Dorsolateral prefrontal cortex (tissue), 122 donors: ENCODE measurements at places on chromosomes 2 and 18.

DNA sequence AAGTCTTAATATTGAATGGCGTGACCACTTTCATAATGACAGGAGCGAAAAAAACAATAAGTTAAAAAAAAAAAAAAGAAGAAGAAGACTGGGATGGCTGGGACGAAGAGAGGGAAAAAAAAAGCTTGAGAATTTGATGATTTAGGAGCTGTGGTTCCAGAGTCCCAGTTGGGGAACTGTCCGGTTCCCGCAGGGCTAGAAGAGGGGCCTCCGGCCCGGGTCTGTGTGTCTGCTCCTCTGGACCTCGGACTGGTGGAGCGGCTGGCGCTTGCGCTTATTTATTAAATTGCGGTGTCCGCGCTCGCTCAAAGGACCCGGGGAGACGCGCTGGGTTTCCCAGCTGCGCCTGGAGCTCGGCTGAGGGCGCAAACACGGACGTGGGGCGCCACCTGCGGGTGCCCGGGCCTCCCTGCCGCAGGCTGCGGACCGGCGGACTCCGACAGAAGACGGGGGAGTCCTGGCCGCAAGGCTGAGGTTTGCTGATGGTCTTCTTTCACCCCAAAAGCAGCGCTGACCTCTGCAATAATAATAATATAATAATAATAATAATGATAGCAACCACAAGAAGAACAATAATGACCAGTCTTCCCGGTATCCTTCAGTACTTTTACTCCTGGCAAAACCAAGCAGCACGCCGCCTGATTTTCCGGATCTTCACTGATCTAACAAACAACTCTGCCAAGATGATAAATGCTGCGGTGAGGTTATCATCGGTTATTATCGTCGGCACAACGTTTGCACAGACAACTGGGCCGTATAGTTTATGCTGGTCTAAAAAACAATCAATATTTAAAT, at the start of gene CBLN2:
CBLN2 (minus strand) TSS at position 251 of the 795 bp plus-strand sequence. CDS start 2,182 bp downstream, outside the sequence.
- peak; percentile 81 for DNase-seq

GRCh38 chr2:22062679-22063078, 938.9 kb downstream of the TDRD15 start:
- no peak for DNase-seq

DNA sequence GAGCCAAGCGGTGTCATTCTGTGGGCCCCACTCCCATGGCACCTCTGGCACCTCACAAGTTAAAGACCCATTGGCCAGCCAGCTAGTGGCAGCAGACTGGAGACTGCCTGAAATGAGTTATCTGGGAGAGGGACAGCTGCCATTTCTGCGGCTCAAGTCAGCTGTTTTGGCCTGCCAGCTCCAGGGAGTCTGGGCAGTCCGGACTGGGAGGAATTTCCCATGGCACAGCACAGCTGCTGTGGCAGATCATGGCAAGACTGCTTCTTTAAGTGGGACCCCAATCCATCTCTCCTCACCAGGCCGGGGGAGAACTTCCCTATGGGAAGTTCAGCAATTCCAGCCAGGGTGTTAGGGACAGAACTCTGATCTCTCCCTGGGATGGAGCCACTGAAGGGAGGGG, 2187.6 kb upstream of the CELF4 start:
- no peak for DNase-seq

- no peak for DNase-seq
These were observed 147.1 kb downstream of the PHLPP1 start for GRCh38 chr18:62862466-62862865.

DNA sequence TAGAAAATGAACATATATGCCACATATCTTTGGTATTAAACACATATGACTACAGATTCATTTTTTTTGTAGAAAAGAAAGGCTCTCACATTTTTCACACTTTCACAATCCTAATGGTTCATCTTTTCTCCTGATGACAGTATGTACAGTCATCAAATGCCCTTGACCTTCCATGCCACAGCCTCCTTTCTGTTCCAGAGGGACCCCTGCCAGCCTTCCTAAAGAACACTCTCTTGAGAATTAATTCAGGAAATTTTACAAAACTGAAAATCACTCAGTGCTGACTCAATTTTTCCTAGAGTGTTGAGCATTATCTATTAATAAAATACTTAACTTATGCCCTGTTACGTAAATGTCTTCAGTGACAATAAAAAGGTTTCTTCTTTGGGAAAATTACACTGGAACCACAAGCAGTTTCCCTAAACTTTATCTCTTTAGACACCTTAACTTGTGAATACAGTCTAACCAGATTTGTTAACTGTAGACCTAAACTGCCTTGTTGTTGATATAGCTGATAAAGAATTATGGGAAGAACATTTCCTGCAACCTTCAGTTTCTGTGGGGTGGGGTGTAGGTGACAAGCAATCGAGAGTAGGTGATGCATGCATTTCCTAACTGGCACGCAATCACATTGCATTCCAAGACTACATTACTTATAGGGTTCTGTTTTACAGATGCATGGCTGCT, 15.3 kb upstream of the ACOXL start:
- DNase-seq = no peak

- DNase-seq = no peak
These were observed 89.3 kb downstream of the PDE11A start for GRCh38 chr2:177983183-177983788.

DNA sequence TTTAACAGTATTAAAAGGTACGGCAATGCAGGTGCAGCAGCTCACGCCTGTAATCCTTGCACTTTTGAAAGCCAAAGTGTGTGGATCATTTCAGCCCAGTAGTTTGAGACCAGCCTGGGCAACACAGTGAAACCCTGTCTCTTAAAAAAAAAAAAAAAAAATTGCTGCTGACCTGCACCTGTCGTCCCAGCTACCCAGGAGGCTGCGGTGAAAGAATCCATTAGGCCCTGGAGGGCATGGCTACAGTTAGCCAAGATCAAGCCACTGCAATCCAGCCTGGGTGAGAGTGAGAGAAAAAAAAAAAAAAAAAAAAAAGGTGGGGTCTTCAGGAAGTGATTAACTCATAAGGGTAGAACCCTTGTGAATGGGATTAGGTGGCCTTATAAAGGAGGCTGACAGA, 12.8 kb downstream of the CUL3 start:
- DNase-seq = no peak

- no peak for DNase-seq
These were observed 19.5 kb upstream of the DARS1 start for GRCh38 chr2:136004965-136005364.

DNA sequence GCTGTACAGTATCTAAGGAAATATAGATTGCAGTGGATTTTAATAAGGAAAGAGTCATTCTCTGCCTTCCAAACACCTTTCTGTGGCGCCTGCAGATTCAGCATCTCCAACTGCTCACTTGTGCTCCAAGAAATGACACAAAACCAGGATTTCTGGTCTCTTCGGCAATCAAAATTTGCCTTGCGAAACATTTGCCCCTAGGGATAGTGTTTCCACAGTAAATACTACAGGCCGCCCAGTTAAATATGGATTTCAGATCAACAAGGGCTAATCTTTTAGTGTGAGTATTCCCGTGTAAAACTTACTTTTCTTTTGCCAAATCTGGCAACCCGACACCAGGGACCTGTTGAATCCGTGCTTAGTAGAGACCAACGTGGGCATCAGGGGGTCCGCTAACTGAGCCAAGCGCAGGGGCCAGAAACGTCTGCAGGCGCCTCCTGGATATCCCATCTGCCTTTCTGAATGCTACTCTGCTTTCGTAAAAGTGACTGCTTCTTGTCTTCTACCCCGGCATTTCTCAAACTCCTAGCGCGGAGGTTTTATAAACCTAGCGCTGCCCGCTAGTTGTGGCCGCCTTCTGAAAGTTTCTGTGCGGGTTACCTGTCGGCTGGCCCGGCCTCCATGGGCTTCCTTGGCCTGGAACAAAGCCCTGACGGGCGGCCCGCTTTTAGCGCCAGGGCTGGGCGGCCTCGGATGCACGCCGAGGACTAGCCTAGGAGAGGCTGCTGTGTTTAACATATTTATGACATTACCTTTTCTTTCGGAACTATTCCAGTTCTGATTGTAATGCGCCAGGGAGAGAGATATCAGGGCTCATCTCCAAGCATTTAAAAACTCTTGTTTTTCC, 2.5 kb downstream of the CYP1B1 start:
- DNase-seq = no peak

DNA sequence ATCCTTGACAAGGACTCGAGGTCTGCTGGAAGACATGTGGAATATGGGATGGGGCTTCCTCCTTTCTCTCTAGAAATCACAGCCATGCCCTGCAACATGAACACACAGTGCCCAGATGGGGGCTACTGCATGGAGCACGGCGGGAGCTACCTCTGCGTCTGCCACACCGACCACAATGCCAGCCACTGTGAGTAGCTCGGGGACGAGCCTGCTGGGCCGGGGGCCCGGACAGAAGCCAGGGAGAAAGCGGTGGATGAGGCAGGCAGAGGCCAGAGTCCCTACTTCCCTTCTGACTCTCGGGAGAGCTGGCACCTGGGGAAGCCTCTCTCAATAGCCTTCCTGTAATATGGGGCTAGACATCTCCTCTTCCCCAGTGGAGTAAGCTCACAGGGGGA, 50.5 kb downstream of the SNED1 start:
- no peak for DNase-seq

- DNase-seq = no peak
These were observed 28.3 kb upstream of the KCNS3 start for GRCh38 chr2:17850151-17850550.

- DNase-seq = no peak
These were observed 16.6 kb upstream of the TTL start for GRCh38 chr2:112465382-112465781.

- no peak for DNase-seq
These were observed 198.8 kb downstream of the PDE1A start for GRCh38 chr2:182228073-182228473.

GRCh38 chr2:26621469-26622199, 19.5 kb downstream of the CIB4 start:
- no peak for DNase-seq
